ENCODE measurements at places on chromosomes 1 and 21.

DNA sequence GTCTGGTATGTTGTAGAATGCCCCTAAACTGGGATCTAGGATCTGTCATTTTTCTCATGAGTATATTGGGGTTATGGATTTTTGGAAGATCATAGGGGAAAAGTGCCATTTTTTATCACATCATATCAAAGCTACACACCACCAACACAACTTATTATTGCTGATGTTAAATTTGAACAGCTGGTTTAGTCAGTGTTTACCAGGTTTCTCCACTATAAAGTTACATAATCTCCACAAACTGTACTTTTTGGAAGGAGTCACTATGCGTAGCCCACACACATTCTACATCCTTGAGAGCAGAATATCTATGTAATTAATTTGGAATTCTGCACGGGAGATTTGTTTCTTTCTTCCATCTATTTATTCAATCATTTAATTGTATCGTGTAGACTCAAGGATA is 35.2 kb downstream of the RC3H1 start:
- peak overlapping the region; percentile 80 for H3K27ac ChIP-seq
- no peak overlapping the region for H3K4me3 ChIP-seq
- peaks cover 44% of the 10 kb centered on the region for H3K36me3 ChIP-seq

GRCh38 chr1:5927506-5928370 is 64.5 kb downstream of the NPHP4 start:
- H3K27me3 ChIP-seq: no peaks in the 10 kb centered on the region
- no peak for DNase-seq
- peaks cover 4% of the 10 kb centered on the region for H3K36me3 ChIP-seq

DNA sequence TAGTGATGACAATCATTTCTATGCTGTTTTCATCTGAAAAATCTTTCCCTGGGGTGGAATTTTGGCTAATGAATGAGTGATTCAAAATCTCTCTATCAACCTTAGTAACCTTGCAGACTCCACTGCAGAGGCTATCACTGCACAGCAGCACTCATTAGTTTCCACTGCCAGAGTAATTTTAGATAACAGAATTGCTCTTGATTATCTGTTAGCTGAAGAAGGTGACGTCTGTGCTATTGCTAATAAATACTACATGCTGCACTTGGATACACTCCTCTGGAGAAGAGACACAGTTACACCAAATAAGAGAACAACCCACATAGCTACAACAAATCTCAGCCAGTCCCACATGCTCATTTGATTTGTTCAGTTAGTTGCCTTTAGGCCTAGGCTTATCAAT is 1348.4 kb downstream of the NCAM2 start:
- H3K4me3 ChIP-seq: no peak overlapping the region
- H3K27me3 ChIP-seq: no peaks in the 10 kb centered on the region
- H3K4me1 ChIP-seq: no peaks in the 10 kb centered on the region
- no peak for DNase-seq
- H3K27ac ChIP-seq: no peak overlapping the region

GRCh38 chr1:22055463-22055862 is 3.0 kb downstream of the CDC42 start:
- H3K4me3 ChIP-seq: peak overlapping the region; percentile 69
- peaks cover 40% of the 10 kb centered on the region for H3K4me1 ChIP-seq
- no peaks in the 10 kb centered on the region for H3K27me3 ChIP-seq
- peak overlapping the region; percentile 99 for H3K27ac ChIP-seq
- peaks cover 79% of the 10 kb centered on the region for H3K36me3 ChIP-seq

GRCh38 chr1:170461762-170462384 is 70.1 kb upstream of the GORAB start:
- H3K4me1 ChIP-seq: no peaks in the 10 kb centered on the region
- no peak for DNase-seq
- H3K36me3 ChIP-seq: no peaks in the 10 kb centered on the region
- no peak overlapping the region for H3K27ac ChIP-seq
- H3K27me3 ChIP-seq: peaks cover 63% of the 10 kb centered on the region

DNA sequence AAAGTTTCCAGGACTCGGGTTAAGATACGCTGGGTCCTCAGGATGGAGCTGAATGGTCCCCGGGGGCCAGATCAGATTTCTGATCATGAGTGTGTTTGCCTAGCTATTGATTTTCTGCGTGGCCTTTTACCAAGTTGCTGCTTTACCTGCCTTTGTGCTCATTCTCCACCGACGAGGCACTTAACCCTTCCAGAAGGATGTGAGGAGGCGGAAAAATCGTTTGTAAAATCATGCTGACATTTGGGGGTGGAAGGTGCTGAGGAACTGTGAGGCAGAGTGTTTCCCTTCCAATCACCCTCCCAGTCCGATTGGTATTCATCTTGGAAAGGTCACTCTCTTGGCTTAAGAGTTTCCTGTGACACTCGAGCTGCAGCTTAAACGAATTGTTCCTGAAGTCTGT is 337.1 kb upstream of the KAZN start:
- peaks cover 2% of the 10 kb centered on the region for H3K36me3 ChIP-seq
- no peak overlapping the region for H3K27ac ChIP-seq
- no peaks in the 10 kb centered on the region for H3K4me1 ChIP-seq
- no peak overlapping the region for H3K4me3 ChIP-seq

DNA sequence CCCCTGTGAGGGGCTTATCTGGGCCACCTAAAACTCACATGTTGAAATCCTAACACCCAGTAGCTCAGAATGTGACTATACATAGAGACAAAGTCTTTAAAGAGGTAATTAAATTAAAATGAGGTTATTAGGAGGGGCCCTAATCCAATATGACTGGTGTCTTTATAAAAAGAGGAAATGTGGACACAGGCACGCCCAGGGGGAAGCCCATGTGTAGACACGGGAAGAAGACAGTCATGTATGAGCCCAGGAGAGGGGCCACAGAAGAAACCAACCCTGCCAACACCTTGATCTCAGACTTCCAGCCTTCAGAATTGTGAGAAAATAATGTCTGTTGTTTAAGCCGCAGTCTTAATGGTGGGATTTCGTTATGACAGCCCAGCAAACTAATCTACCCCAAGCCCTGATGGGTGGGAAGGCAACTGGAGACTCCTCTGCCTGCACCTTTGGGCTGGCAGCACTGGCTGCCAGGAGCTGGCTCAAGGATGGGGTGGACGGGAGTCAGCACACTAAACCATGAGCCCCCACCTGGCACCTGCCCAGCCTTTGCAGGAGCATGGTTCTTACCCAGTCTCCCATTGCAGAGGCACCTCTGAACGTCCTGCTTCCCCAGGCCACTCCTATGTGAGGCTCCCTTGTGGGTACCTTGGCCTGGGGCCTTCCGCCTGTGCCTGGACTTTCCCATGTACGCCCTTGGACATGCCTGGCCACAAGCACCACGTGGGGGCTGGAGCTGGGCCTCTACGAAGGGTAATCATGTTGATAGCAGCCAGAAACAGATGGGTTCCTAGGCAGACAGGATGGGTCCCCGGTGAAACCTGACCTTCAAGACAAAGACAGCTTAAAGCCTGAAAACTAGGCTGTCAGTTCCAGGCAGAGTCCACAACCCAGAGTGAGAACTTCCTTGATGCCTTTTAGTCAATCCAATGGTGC is 57.1 kb upstream of the DMRTB1 start:
- peaks cover 5% of the 10 kb centered on the region for H3K4me1 ChIP-seq
- peaks cover 2% of the 10 kb centered on the region for H3K36me3 ChIP-seq
- DNase-seq: no peak
- no peak overlapping the region for H3K27ac ChIP-seq

GRCh38 chr1:182615468-182616129 is 11.4 kb upstream of the RGS16 start:
- H3K27me3 ChIP-seq: peaks cover 69% of the 10 kb centered on the region
- H3K36me3 ChIP-seq: peaks cover 35% of the 10 kb centered on the region
- peak; percentile 43 for DNase-seq
- H3K27ac ChIP-seq: peak overlapping the region; percentile 93

DNA sequence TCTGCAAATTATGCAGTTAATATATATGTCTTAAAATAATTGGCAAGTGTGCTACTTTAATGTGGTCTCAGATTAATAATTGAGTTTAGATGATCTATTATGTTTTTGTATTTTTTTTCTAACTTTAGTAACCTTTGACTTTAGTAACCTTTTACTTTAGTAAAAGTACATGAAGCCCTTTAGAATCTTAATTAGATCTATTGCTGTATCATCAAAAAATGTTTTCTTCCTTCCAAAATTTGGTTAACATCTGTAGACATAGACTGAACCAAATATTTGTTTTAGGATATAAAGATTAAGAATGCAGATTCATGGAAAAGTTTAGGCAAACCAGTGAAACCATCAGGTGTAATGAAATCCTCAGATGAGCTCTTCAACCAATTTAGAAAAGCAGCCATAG is 25.7 kb upstream of the EPHX4 start:
- no peak overlapping the region for H3K27ac ChIP-seq
- no peaks in the 10 kb centered on the region for H3K36me3 ChIP-seq
- H3K4me3 ChIP-seq: no peak overlapping the region
- H3K27me3 ChIP-seq: no peaks in the 10 kb centered on the region
- H3K4me1 ChIP-seq: no peaks in the 10 kb centered on the region

All from effector memory CD8-positive, alpha-beta T cell (primary cell).